ENCODE measurements at places on chromosomes 2 and 18. TPM values are rescaled to one million over a fixed set of nuclear protein-coding genes. Genes with fewer than 3 reads are reported as not detected.

Gene DSG1
- not detected for total RNA-seq

Gene XDH
- total RNA-seq = 0.71 TPM

DNA sequence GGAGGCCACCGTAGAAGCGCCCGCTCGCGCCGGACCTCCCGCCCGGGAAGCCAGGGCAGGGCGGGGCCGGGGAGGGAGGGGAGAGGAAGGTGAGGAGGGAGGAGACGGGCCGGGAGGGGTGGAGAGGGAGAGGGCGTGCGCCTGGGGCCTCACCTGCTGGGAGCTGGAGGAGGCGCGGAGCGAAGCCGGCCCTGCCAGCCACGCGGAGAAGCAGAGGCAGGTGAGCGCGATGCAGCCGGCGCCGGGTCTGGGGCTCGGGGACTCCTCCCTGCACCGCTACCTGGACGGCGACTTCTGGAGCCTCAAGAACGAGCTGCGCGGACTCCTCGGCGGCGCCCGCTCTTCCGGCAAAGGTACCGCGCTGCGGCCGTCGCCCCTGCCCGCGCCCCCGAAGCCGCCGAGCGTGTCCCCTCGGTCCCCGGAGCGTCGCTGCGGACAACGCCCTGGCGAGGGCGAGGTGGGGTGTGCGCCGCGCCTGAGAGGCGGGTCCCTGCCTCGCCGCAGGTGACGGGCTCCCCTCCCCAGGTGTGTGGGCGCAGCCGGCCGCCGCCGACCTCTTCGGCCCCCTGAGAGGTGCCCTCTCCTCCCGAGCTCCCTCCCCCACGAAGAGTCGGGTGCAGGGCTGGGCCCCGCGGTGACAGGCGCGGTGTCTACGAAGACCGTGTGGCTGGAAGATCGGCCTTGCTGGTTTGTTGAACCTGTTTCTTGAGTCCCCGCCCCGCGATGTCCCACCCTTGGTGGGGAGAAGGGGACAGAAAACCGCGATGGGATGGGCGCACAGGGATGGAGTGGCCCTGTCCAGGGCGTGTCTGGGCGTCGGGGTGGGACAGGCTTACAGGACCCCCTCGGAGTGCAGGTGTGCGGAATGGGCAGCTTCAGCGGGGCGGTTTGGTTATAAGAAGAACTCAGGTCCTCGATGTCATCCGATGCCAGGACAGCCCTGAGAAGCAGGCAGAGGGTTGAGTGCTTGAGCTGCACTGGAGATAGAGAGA, at the start of gene ACOXL:
Gene ACOXL, plus strand, starts transcription at position 152 of the 992 bp plus-strand sequence. CDS start 35,817 bp downstream, outside the sequence.
- DNase-seq = no peak

DNA sequence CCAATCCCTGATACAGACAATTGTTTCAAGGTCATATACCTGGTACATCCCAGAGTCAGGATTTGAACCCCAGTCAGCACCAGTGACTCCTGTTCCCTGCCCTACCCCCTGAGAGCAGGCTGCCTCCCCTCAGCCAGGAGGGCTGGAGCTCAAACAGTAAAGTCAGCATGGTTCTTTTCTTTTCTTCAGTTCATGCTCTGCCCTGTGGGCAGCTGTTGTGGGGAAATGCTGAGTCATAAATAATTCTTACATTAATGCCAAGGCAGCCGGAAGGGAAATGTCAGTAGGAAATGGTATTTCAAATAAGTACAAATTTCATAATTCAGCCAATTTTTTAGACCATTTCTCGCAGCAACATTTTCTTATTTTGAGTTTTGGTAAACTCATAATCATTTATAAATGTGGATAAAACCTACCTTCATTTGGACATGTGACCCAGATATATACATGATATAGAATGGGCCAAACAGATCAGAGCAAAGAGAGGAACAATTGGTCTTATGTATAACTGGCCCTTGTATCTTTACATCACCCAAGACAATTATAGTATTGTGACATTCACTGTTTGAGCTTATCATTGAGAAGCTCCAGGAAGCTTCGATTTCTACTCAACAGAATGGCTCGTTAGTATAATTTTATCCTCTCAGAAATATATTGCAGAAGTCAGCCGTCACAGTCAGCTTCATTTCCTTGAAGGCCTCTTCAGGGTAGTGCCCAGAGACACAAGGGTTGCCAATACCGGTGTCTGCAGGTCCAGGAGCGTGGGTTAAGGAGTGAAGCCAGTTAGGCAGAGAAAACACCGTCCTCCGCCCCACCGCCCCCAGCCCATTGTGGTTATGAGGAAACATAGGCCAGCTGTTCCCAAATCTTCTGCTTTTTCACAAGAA, 28.0 kb upstream of the SCYGR1 start:
- peak; percentile 69 for DNase-seq

DNA sequence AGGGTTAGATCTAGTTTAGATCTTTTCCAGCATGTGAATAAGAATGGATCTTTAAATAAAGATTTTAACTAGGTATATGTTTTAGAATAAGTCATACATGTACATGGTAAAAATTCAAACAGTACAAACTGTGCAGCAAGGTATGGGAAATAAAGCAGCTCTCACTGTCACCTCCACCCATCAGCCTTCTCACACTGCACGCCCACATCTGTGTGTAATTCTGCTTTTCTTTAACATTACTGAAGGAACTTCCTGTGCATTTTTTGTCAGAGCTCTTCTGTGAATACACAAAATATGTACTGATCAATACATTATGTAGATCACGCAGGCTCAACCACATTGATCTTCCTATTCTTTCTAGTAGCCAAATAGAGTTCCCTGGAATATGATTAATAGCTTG, 3.4 kb downstream of the CASP8 start:
- DNase-seq = no peak

GRCh38 chr2:164969909-164970690, 14.8 kb upstream of the SLC38A11 start:
- DNase-seq = no peak

GRCh38 chr18:12376034-12376753, 833 bp downstream of the AFG3L2 start:
- peak; percentile 69 for DNase-seq
